IPS DF 19.7 (cell line): ENCODE measurements at places on chromosomes 2 and 18.

GRCh38 chr2:197054437-197054836 lies 127.9 kb upstream of the PGAP1 start:
- no peak for DNase-seq

DNA sequence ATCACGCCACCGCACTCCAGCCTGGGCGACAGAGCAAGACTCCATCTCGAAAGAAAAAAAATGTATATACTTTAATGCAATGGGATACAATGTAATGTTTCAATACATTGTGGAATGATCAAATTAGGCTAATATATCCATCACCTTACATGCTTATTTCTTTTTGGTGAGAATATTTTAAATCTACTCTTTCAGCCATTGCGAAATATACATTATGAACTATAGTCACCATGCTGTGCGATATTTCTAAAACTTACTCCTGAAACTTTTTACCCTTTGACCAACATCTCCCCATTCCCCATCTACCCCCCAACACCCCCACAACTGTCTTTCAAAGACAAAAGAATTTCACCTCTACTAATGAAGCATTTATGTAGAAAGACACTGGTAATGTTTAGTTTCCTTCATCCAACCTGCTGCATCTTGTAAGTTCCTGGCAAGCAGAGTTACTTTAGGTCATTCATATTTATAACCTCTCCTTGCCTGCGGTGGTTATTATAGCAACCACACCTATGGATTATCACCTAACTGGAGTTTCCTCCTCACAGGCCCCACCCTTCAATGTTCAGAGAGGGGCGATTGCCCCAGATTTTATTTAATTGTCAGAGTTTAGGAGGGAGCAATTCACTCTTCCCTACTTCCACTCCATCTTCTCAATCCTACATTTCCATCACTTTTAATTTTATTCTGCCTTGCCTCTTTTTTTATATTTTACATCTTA lies 1.2 kb upstream of the ME2 start:
- DNase-seq: no peak

DNA sequence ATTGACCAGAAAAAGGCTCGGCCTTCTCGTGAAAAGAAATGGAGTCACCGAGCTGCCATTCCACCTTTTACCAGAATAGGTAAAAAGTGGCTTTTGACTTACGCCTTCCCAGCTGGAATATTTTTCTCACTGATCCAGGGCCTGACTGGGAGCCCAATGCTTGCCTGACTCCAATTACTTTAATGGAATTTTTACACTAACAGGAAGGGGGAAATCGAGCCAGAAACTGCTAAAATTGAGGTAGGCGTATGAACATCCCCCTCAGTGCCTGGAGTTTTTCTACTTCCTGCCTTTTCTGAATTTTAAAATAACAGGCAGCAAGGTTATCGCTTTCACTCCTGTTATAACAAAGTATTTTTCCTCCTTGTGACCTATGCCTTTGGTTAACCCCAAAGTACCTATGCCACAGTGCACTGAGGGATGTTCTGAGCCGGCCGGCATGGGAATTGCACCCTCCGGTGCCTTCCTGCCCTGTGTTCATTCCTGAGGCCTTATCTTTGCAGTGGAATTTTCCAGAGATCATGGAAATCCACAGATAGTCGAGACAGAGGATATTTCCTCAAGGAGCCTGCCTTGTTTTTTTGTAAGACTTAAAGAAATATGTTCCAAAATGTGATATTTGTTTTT lies 18.3 kb upstream of the RPL31 start:
- no peak for DNase-seq

DNA sequence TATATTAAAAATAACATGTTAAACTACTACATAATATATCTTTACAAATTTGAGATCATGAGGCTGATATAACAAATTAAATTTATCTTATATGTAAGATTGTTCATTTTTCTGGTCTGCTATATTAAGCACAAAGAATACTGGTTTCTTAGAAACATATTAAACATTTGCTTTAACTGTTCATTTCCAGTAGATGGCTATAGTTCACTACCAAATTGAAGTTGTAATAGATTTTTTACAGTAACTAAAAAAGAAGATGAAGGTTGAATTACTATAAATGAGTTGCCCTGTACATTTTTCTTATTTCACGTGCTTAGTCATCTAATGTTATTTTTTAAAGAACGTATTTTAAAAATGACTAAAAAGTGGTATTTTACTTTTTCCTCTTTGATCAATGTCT lies 57.0 kb downstream of the ZNF407 start:
- no peak for DNase-seq

- DNase-seq: no peak
Measured at GRCh38 chr2:3612639-3613523, 18.0 kb downstream of the COLEC11 start.

- DNase-seq: no peak
Measured at GRCh38 chr2:17228461-17228860, 289.8 kb downstream of the RAD51AP2 start.

GRCh38 chr2:98585386-98585785 lies 22.9 kb downstream of the COA5 start:
- DNase-seq: no peak

- no peak for DNase-seq
Measured at GRCh38 chr2:150587547-150588505, 100.4 kb upstream of the RND3 start.

DNA sequence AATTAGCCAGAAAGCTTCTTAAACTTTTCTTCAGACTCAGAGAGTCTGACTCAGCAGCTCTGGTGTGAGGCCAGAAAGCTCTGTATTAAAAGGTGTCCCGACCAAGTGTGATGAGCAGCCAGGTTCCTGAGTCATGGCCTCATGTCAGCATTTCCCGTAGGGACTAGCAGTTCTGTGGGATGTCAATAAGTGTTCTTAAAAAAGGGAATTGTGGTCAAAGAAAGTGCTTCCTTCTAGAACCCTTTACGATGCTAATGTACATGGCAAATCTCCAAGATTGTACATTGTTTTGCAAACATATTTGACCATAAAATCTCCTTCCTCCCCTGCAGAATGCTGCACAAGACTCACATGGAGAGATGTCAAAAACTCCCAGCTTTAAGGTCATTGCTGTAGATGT lies 80.1 kb downstream of the PLA2R1 start:
- no peak for DNase-seq

DNA sequence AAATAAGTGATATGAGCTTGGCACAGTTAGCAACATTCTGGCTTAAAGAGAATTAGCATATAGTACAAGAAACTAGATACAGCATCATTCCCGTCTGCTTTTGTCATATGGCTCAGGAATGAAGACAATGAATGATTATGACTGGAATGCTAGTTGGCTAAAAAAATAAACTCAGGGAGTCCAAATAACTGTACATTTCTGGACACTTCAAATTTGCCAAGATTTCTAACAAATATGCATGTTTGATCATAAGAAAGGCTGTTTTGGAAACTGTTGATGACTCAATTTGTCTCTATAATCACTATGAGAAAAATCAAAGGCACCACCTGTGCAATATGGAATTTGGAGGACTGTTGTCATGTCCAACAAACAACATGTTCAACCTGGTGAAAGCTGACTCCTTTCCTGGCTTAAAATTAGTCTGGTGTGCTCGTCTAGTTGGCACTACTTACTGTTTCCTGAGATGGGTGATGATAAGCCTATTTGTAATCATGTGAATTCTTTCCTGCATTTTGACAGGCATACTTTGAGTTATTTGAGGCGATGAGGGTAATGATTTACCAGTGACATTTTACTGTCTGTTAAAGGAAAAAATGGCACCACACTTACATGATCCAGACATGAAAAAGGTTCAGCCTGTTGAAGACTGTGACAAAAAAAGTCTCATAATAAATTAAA lies 133.9 kb upstream of the CDH20 start:
- no peak for DNase-seq

DNA sequence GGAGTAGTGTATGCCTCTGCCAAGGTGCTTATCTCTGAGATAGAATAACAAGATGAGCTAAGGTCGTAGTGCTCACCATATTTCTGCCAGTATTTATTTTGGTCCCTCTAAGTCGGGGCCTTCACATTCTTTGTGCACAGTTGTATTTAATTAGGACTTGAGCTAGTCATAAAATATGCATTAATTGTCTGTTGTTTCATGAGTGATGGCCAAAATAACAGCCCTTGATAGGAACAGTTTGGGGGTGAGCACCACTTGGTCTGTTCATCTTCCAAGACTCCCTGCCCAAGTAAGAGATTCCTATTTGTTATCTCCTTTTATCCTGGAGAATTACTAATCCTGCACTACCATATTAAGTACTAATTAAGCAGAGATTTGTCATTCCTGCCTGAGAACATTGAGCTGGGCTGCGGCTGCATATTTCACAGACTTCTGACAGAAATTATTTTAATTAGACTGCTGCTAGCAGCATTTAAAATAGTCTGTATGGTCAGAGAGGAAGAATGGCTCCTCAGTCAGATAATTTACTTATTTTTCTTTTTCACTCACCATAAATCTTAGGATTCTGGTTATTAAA lies 435.1 kb downstream of the MTX2 start:
- DNase-seq: no peak
